ENCODE measurements at places on chromosomes 1 and 21.

- no peak for DNase-seq
Measured at GRCh38 chr1:206734499-206735142, 36.0 kb upstream of the IL19 start.

DNA sequence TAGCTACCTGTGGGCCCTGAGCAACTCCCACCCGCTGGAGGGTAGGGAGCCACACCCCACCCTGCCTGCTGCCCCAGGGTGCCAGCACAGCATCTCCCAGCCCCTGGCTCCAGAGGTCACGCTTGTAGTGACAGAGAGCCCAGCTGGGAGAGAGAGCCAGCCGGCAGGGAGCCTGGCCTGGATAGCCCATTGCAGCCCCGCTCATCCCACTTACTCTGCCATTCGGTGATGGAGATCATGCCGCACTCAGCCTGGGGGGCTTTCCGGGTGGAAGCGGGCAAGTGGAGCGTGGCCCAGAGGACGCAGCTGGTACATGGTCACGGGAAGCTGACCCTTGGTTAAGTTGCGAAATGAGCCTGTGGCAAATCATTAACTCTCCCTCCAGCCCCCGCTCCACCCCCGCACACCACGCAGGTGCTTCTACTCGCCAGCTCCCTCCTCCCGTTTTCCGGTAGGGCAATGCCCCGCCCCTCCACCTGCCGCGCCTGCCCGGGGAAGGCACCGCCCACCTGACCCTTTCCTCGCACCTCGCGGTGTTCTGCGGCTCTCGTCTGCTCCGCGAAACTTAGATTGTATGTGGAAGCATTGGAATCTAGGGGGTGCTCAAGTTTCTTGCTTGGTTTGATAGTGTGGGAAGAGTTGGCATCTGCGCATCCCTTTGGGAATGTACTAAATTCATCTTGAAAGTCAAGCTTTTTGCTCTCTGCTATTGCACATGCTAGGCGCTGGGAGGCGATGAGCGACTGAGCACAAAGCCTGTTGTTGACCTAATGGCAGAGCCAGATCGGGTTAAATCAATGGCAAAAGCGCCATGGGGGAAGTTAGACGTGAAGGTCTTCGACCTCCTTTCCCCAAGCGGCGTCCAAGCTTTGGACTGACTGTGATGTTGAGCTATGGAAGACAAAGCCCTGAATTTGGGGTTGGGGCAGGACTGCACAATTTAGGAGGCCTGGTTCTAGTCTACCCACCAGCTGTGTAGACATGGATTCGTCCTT lies at the start of gene GOLT1A:
Gene GOLT1A, minus strand, starts transcription at position 321 of the 995 bp plus-strand sequence. Its CDS starts 82 bp downstream, at position 239.
- DNase-seq, result peak; percentile 83

- DNase-seq, result no peak
Measured at GRCh38 chr21:45504516-45505415, 37.5 kb downstream of the SLC19A1 start.

DNA sequence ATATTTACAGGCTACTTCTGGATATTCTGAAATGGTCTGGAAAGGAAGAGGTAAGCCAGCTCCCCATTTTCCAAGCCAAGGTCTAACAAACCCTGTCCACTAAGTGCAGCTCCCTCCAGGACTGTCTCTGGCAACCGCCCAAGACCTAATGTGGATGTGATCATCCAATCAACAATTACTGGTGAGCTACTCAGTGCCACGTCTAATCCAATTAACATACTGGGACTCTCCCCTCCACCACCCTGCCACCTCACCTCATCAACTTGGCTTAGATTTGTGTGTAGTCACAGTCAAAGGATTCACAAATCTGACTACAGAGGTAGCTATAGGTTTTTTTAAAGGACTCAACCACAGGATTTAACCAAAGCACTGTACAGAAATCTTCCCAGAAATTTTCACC lies 25.4 kb upstream of the S100A7 start:
- DNase-seq, result no peak

GRCh38 chr1:36479505-36480051 lies 3.1 kb downstream of the CSF3R start:
- no peak for DNase-seq

DNA sequence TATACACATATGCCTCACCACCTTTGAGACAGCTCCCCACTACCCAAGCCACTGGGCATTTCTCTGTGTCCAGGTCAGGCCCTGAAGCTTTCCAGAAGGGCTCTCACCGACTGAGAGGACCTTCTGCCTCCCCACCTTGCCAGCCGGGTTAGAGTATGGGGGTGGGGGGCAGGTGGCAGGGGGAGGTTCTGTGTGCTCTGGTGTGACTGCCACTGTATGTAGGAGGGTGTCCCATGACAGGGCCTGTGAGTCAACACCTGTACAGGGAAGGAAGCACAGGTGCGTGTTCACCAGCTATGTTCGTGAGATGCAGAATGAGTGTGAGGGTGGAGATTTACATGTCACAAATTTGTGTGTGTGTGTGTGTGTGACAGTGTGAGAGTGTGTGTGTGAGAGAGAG lies 7.0 kb downstream of the AHDC1 start:
- no peak for DNase-seq

DNA sequence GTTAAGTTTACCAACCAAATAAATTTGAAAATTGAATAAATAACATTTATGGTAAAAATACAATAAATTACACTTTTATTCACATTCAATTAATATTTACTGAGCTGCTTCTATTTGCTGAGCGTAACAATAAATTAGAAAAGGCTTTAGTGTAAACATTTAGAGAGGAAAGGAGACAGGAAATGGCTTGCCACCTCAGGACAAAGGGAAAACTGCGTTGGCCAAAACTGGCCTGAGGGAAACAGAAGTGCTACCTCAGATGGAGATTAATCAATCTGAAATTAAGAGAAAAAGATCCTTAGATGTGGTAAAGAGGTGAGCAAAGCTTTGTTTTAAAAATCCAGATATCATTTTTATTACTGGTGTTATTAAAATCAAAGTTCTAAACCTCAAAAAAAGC lies 128.0 kb downstream of the SLC44A5 start:
- no peak for DNase-seq

DNA sequence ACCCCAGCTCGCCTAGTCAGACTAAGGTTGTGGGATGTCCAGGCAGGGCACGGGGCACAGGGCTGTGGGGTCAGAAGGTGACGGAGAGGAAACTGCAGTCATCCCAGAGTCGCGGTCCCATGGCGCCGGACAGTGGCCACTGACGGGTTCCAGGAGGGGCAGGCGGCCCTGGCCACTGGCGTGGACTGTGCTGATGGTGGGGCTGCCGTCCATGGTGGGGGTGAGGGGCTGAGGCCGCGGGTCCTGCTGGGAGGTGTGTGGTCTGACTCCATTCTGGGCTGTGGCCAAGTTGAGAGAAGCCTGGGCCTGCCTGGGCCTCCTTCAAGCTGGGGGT lies 32.0 kb downstream of the PCNT start:
- no peak for DNase-seq

DNA sequence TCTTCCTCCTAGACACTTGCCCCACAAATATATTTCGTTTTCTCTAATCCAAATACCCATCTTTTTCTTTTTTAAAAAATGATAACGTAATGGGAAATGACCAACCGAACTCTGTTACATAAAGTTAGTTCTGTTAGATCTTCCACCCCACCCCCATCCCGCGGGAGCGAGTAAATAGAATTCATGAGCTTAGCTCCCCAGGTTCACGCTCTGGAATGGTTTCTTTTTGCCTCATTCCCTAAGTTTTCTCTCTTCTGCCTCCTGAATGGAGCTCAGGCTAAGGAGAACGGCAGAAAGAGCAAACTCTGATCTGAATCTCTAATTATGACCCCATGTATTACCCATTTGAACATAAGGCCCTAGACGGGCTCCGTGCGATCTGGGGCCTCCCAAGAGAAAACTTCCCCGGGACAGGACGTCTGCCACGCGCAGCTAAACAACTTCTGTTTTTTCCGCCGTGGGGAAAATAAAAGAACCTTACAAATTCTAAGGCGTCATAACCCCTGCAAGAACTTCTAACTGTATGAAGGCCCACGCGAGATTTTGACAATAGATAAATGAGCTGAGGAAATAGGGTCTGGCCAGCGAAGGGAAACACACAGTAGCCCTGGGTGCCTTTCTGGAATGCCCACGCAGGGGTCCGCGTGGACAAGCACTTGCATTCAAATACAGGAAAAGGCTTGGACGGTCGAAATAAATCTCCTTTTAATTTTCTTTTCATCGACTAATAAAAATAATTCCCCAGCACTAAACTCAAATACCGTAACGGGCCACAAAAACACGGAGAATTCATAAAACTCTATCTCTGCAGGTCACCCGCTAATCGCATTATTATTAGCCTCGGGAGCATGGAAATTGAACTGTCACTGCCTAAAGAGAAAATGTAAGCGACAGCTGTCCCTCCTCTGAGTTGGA lies 2.2 kb downstream of the TBX15 start:
- DNase-seq, result no peak

- DNase-seq, result no peak
Measured at GRCh38 chr1:22473952-22474351, 22.3 kb downstream of the ZBTB40 start.

- DNase-seq, result no peak
Measured at GRCh38 chr21:44912158-44912473, 8.6 kb downstream of the ITGB2 start.

DNA sequence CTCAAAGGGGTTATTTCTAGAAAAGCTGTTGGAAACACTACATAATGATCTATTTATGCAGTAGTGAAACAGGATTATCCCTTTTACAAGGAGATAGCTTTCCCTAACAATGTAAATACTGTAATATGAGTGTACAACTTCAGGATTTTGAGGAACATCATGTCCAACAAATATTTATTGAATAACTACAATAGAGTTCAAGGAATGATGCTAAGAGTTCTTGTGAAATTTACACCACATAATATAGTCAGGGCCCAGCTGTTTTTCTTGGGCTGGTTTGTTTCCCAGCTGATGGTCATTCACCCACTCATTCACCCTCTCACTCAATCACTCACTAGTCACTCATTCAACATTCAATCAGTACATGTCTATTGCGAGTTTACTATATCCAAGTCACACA lies 12.3 kb upstream of the LYPLAL1 start:
- no peak for DNase-seq

- DNase-seq, result no peak
Measured at GRCh38 chr1:98881901-98882300, 122.8 kb downstream of the PLPPR5 start.

- DNase-seq, result no peak
Measured at GRCh38 chr1:42504535-42505128, 41.5 kb downstream of the CCDC30 start.

DNA sequence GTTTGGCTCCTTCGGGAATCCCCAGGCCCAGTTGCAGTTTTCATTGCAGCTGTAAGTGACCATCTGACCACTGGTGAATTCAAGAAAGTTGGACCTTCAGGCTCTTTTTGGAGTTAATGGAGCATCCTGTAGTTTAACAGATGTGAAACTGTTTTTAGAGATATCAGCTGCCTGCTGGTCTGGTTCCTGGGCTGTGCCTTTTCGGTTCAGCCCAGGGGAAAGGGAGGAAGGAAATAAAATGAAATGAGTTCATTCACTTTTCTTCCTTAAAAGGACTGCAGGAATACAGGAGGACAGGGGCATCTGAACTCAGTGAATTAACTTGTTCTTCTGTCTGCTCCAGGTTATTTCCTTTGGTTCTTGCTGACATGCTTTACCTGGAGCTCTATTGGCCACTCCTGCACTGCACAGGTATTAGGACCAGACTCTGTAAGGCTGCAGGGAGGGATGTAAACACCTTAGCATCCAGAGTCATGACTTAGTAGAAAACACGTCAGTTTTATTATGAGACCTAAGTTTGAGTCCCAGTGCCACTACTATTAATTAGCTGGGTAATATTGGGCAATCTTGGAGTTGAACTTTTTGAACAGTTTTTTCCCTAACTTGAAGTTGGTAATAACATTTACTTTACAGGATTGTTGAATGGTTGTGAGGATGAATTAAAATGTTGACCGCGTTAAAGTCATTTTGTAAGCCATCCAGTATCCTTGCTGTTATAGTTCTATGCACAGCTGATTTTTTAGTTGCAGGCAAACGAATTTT lies 83.6 kb downstream of the LRRC8D start:
- DNase-seq, result no peak

DNA sequence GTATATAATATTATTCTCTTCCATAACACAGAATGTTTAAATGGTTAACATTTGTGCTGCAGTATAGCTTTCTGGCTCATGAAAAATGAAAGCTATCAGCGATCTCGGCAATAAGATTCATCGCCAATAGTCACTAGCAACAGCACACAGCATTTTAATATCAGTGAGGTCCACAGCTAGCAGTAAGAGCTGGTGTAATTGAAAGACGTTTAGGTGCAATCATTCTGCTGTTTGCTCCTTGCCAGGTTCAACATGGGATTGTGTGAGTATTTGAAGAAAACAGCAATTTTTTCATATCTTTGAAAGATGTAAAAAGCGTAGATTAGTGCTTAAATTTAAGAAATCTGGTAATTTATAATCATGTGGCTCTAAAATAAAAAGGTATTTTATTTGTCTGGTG lies 20.1 kb downstream of the PRKACB start:
- no peak for DNase-seq

Data from left kidney (tissue), 8 donors.